ENCODE measurements at places on chromosomes 13 and 19. TPM values are rescaled to one million over a fixed set of nuclear protein-coding genes. Genes with fewer than 3 reads are reported as not detected.

- DNase-seq: no peak
These were observed 18.3 kb upstream of the NCCRP1 start for GRCh38 chr19:39178296-39179006.

- no peak for DNase-seq
These were observed 195.8 kb downstream of the FOXO1 start for GRCh38 chr13:40470660-40471059.

- no peak for DNase-seq
These were observed 5.0 kb upstream of the KMT2B start for GRCh38 chr19:35712567-35713505.

DNA sequence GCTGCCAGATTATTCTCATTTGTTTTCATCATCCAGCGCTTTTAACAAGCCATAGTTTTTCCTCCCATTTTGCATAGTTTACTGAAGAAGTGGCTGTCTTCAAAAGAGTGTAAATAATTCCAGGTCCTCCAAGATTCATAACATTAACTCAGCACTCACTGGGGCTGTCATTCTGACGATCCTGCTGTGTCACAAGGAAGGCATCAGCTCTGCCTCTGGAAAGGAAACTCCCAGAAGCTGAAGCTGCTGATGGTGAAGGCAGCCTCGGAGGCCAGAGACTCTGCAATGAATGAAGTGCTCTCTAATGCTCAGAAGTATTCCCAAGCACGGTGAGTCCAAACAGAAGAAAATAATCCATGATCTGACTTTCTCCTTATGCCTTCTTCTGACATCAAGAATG lies 60.0 kb downstream of the FLT1 start:
- no peak for DNase-seq

GRCh38 chr13:43908156-43909126 lies 28.7 kb downstream of the LACC1 start:
- no peak for DNase-seq

C5AR2 gene
- 0.81 TPM for total RNA-seq

ZNF665 gene
- 1.3 TPM for total RNA-seq

Measured in cardiac septum (tissue), 1 donor.